ENCODE measurements at places on chromosomes 6 and 20. TPM values are rescaled to one million over a fixed set of nuclear protein-coding genes. Genes with fewer than 3 reads are reported as not detected.

DNA sequence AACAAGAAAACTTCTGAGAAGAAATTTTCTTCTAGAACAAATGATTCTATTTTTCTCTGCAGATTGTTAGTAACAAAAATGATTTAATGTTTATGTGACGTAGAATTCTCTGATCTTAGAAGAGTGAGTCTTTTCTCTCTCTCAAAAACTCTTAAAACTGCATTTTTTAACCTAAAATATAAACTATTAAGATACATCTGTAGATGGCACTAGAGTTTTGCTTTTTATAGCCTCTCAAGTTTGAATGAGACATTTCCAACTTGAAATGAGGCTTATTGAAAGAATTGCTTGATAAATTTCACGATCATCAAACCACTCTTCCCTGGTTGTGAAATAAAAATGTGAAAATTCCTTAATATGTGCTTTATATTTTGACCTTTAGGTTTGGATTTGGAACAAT, 53.8 kb downstream of the PHF3 start:
- no peak for DNase-seq

DNA sequence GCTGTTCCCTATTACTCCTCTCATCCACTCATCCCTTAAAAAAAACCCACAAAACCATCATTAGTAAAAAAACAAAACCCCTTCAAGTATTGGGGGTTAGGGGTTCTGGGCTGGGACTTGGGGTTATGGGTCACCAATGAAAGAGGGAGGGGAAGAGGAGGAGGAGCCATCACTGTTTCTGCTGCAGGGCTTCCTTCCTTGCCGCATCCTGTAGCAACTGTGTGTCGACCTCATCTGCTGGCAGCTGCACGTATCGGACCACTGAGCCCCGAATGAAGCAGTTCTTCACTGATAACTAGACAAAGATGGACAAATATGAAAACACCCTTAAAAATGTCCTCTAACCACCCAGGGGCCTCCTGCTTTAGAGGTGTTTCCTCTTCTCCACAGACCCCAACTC, 2.0 kb upstream of the VARS1 start:
- no peak for DNase-seq

DNA sequence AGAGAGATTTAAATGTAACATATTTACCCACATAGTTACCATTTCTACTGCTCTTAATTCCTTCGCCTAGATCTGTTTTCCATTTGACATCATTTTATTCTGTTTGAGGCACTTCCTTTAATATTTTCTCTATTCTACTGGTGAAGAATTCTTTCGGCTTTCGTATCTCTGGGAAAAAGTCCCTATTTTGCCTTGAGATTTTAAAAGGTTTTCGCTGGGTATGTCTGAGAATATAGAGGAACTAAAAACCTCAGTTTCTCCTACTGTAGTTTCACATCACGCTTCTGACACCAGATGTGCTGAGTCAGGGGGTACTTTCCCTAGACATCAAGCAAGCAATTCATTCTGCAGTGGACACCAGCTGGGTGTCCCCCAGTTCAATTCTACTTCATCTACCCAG, 61.7 kb downstream of the E2F3 start:
- DNase-seq: no peak

GRCh38 chr20:52787962-52788361, 184.2 kb upstream of the TSHZ2 start:
- no peak for DNase-seq

GRCh38 chr20:49602345-49603208, 34.6 kb upstream of the PTGIS start:
- no peak for DNase-seq

RAET1L gene
- total RNA-seq: not detected

RIPPLY2 gene
- total RNA-seq: not detected

FAM162B gene
- not detected for total RNA-seq

RUNX2 gene
- total RNA-seq: 10.3 TPM

BANF2 gene
- not detected for total RNA-seq

POU5F1 gene
- total RNA-seq: not detected

TREM2 gene
- not detected for total RNA-seq

SHLD1 gene
- 2.6 TPM for total RNA-seq

BNIP5 gene
- not detected for total RNA-seq

MAFB gene
- not detected for total RNA-seq

CRISP3 gene
- not detected for total RNA-seq
